Activated CD8-positive, alpha-beta memory T cell treated with anti-CD3 and anti-CD28 coated beads for 1 hour (primary cell): ENCODE measurements at places on chromosomes 11 and 22.

- peak; percentile 96 for DNase-seq
These were observed at the start of the genes ATM and NPAT for GRCh38 chr11:108222574-108223347. TSS of gene ATM (plus strand) at chr11:108223067. CDS start at chr11:108227625, 4,558 bp downstream. TSS of gene NPAT (minus strand) at chr11:108222638. CDS start at chr11:108222536, 102 bp downstream.

GRCh38 chr22:40400159-40400558 is 29.8 kb downstream of the SGSM3 start:
- DNase-seq, result no peak

GRCh38 chr11:82995235-82995634 is 76.5 kb downstream of the RAB30 start:
- no peak for DNase-seq

DNA sequence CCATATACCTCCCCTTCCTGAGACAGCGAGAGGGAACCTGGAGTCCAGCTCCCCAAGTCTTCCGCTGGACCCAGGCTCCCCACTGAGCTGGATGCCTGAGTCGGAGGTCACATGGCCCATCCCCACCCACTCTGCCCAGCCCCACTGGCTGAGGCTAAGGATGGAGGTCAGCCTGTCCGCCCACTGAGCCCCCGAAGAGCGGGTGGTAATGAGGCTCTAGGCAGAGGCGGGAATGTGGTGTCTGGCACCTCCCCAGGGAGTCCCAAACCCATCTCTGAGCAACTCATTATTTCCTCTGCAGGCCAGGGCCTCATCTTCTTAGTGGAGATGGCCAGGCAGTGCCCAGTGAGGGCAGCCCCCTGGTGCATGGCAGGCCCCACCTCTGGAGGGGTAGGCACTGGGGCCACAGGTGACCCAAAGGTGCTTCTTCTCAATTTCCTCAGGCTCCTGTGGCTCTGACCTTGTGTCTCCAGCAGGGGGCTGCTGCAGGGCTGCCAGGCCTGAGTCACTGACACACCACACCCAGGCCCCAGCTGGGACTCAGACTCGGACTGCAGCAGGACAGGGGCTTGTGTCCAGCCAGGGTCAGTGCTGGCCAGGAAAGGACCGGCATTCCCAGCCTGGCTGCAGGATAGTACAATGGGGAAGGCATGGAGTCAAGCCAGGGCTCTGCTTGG is 10.2 kb upstream of the PDE2A start:
- peak; percentile 11 for DNase-seq

GRCh38 chr11:108854346-108854745 is 189.5 kb downstream of the DDX10 start:
- no peak for DNase-seq

DNA sequence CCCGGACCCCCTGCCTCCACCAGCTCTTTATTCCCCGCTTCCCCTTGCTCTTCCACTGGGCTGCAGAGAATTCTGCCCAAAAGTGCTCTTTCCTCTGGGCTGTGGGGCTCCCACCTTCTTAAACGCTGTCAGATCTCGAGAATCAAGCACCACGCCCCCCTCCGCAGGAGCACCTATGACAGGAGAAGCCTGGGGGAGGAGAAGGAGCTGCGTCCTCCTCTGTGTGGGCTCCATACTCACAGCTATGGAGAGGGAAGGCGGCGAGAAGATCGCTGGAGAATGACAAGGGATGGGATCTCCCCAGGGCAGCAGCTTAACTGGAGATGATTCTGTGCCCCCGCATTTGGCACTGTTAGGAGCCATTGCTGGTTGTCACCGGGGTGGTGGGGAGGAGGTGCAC is 19.7 kb downstream of the SHISAL1 start:
- no peak for DNase-seq

DNA sequence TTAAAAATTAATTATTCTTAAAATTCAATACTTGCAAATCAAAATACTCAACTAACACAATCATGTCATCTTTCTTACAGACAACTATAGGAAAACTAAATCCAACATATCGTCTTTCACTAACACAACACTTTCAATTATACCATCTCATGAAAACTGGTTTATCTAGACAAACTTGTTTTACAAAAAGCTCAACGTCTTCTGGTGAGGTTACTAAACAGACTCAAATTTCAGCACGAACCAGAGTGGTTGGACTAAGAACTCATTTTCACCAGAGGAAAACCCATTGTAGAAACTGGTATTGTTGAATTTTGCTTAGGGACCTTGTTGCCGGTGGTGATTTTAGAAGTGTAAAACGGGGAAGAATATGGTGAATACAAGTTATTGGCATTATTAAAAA is 52.2 kb downstream of the NUP98 start:
- DNase-seq, result no peak

- no peak for DNase-seq
These were observed 10.7 kb downstream of the SMIM38 start for GRCh38 chr11:69166218-69167115.

DNA sequence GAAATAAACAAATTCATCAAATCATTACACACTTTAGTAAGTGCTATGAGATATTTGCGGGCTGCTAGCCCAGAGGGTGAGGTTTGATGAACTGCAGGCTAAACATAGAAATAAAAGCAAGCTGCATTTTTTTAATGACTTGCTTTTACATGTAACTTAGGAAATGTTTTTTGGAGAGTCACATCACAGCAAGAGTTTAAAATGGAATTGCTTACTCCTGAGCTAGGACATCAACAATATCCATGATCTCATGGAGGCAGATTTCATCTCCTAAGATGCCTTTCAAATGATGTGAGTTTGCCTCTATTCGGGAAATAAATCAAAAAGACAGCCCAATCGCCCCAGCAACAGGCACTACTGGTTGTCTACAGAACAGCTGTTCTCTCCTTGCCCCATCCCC is 73.4 kb upstream of the CD44 start:
- no peak for DNase-seq

- no peak for DNase-seq
These were observed 11.9 kb downstream of the LYVE1 start for GRCh38 chr11:10556590-10556989.

DNA sequence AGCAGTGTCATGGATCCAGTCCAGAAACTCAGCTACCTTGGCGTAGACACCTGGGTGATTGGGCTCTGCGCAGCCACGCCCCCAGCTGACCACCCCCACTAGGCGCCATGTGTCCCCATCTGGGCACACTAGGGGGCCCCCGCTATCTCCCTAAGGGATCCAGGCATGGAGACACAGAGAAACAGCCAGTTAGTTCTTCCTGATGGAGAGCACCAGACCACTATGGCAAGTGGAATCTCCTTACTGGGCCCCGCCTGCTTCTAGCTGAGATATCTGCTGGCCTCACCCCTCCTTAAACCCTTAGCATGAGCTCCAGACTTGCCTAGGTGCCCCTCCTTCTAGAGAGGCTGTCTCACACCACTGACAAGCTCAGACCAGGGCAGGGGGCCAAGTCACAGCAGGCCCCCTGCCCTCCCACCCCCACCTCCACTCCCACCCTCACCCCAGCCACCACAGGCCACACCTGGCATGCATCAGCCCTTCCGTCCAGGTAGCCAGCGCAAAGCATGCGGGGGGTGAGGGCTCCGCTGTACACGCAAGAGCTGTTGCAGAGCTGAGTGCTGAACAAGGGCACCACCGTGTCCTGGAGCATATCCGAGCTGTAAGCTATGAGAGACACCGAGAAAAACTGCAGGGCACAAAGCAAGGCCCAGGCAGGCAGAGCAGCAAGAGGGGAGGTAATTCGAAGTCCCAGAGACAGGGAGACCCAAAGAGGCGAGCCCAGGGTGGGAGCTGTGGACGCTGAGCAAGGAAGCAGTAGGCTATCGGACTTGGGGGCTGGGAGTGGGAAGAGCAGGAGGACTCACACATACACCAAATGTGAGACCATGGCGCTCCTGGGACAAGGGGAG is 16.1 kb downstream of the TMPRSS5 start:
- no peak for DNase-seq

- no peak for DNase-seq
These were observed 37.1 kb downstream of the HIRA start for GRCh38 chr22:19394274-19395050.

DNA sequence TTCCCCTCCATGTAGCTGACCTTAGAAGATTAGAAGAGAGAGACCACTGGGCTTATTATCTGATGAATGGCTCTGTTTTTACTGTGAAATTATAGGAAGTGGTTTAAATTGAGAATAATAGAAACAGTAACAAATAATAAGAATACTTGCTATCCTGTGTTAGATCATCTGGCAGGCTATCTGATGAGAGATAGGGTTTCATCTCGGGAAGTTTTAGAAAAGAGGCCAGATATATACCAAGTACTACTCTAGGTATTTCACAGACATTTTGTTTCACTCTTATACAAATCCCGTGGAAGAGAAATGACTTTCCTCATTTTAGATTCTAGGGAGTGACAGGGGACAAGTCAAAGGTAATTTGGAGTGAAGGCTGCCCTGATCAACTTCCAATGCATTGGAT is 198.4 kb downstream of the MAML2 start:
- DNase-seq, result no peak

DNA sequence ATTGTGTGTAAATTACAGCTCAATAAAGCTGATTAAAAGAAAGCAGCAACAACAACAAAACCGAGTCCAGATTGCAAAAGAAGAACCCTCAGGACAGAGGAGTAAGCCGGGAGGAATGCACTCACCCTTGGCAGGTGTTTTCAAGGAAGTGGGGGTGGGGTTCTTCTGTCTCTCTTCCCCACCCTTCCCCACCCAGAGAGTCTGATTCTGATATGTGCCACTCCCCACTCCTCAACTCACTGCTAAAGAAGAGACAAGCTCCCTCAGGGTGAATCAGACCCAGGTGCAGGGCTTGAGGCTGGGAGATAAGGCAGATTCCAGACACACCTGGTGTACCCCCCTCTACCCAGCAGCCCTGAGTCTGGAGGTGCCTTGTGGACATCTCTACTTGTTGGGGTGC is 38.4 kb upstream of the PHF21A start:
- no peak for DNase-seq
